ENCODE measurements at places on chromosomes 7 and 10.

DNA sequence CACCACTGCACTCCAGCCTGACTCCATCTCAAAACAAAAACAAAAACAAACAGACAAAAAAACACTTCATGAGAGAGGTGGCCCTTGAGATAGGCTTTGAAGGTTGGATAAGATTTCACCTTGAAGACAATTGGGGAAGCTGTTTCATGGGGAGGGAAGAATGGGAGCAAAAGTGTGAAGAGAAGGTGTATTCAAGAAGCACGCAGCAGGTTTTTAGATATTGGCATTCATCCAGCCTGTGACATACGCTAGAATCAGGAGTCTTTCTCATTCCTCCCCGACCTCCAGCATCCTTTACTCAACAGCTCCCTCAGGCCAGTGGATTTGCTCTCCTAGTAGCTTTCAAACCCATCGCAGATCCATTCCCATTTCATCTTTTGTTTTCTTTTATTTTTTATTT is 116.3 kb upstream of the FAM171A1 start:
- H3K27ac ChIP-seq = no peak overlapping the region
- no peaks in the 10 kb centered on the region for H3K36me3 ChIP-seq
- H3K27me3 ChIP-seq = peaks cover 53% of the 10 kb centered on the region
- no peak for DNase-seq
- no peak overlapping the region for H3K4me3 ChIP-seq
- H3K4me1 ChIP-seq = no peaks in the 10 kb centered on the region

- no peak overlapping the region for H3K4me3 ChIP-seq
- no peak for DNase-seq
- H3K27me3 ChIP-seq = no peaks in the 10 kb centered on the region
- H3K4me1 ChIP-seq = no peaks in the 10 kb centered on the region
- no peaks in the 10 kb centered on the region for H3K36me3 ChIP-seq
These were observed 45.7 kb downstream of the SEMA3C start for GRCh38 chr7:80873140-80873539.

DNA sequence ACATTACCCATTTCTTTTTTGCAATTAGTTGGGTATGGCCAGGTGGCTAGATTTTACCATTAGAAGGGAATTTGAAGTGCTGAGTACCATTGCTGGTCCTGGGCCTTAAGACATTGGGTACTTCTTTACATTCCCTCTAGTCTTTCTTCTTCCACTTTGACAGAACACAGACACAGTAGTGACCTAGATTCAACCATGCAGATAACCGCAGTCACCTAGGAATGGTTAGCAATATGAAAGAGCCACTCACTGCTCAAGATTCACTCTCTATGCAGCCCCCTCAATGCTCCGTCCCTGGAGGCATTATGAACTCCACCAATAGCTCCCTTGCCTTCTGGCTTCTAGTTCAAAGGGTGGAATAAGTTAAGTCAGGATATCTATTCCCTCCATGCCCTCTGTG is 16.2 kb upstream of the PON1 start:
- no peak overlapping the region for H3K27ac ChIP-seq
- peaks cover 10% of the 10 kb centered on the region for H3K27me3 ChIP-seq
- H3K4me3 ChIP-seq = no peak overlapping the region
- DNase-seq = no peak
- no peaks in the 10 kb centered on the region for H3K36me3 ChIP-seq

DNA sequence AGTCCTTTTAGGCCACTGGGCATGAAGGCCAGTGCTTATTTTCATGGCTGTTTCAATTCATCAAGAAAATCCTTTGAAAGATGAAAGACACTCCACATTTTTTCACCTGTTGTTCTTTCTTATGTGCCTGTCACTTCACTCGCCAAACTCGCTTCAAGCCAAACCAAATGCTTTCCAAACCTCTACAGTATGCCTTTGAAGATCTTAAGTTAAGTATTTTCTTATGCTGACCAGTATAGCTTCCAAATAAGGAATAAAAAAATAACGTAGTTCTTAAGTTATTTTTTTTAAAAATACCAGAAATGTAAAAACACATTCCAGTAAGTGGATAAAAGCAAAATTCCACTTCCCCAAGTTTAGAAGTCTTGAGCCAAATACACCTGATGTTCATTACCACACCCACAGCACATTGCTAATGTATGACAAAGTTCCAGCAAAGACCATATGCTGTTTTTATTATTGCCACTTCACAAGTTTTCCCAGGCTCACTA is 186.1 kb downstream of the MTERF1 start:
- no peaks in the 10 kb centered on the region for H3K36me3 ChIP-seq
- H3K4me1 ChIP-seq = no peaks in the 10 kb centered on the region
- DNase-seq = no peak
- H3K27me3 ChIP-seq = no peaks in the 10 kb centered on the region

GRCh38 chr7:47782792-47783191 is 165.5 kb downstream of the PKD1L1 start:
- no peaks in the 10 kb centered on the region for H3K36me3 ChIP-seq
- no peak overlapping the region for H3K27ac ChIP-seq
- peaks cover 14% of the 10 kb centered on the region for H3K27me3 ChIP-seq
- H3K4me1 ChIP-seq = no peaks in the 10 kb centered on the region
- no peak overlapping the region for H3K4me3 ChIP-seq
- DNase-seq = no peak

- DNase-seq = no peak
- peaks cover 13% of the 10 kb centered on the region for H3K4me1 ChIP-seq
- H3K4me3 ChIP-seq = no peak overlapping the region
- H3K36me3 ChIP-seq = peaks cover 2% of the 10 kb centered on the region
- peaks cover 7% of the 10 kb centered on the region for H3K27me3 ChIP-seq
These were observed 43.6 kb upstream of the GATAD1 start for GRCh38 chr7:92403760-92404074.

GRCh38 chr7:144822223-144822622 is 13.6 kb downstream of the TPK1 start:
- DNase-seq = no peak
- H3K27me3 ChIP-seq = no peaks in the 10 kb centered on the region
- H3K4me3 ChIP-seq = no peak overlapping the region
- H3K36me3 ChIP-seq = no peaks in the 10 kb centered on the region

DNA sequence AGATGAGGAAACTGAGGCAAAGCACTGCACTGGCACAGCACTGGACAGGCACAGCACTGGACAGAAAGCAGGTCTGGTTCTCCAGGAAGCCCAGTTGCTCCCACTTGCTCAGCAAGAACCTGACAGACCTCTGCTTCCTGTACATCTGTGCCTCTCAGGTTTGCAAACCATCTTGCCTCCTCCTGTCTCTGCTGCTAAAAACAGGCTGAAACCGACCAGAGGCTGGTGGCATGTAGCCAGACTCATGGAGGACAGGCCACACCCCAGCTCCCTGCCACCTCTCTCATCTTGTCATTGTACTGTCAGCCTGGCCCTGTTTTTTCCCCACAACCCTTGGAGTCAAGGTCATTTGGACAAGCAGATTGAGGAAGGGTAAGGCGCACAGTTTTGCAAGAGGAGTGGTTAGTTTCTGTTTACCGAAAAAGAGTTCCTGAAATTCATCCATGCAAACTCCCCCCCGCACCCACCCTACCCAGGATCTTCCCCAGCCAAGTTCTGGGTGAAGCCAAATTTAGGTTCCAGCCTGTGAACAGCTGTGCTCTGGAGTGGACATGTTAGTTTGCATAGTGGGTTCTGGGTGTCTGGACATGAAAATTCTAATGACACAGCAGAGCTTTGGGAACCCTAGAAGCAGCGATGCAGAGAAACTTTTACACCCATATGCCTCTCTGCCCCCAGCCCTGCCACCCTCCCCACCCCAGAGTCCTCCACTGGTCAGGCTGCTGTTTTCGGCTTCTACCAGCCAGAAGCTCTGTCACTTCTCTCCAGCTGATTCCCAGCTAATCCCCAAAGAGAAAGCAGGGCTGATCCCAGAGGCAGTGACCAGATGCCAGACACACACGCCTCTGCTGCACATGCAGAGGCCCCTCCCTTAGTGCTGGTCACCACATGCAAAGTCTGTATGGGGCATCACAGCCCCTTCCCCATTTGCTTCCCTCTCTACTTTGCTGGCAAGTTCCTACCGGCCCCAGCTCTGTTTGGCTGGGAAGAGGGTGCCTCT is 8.5 kb upstream of the C10orf105 start:
- no peaks in the 10 kb centered on the region for H3K27me3 ChIP-seq
- peak; percentile 47 for DNase-seq
- H3K27ac ChIP-seq = peak overlapping the region; percentile 94
- peaks cover 2% of the 10 kb centered on the region for H3K36me3 ChIP-seq
- peaks cover 55% of the 10 kb centered on the region for H3K4me1 ChIP-seq

GRCh38 chr7:158403013-158403821 is 184.4 kb downstream of the PTPRN2 start:
- no peak for DNase-seq
- no peaks in the 10 kb centered on the region for H3K4me1 ChIP-seq

- H3K36me3 ChIP-seq = no peaks in the 10 kb centered on the region
- no peak for DNase-seq
- peaks cover 11% of the 10 kb centered on the region for H3K27me3 ChIP-seq
- H3K4me1 ChIP-seq = peaks cover 9% of the 10 kb centered on the region
- H3K4me3 ChIP-seq = no peak overlapping the region
- no peak overlapping the region for H3K27ac ChIP-seq
These were observed 5.9 kb upstream of the CFAP69 start for GRCh38 chr7:90239050-90239449.

GRCh38 chr10:94683214-94684054 is at the start of gene CYP2C18:
Gene CYP2C18 (plus strand): TSS chr10:94683729. CDS start chr10:94683820, 91 bp downstream.
- H3K27me3 ChIP-seq = no peaks in the 10 kb centered on the region
- H3K36me3 ChIP-seq = no peaks in the 10 kb centered on the region
- no peak within 1 kb of the TSS for H3K27ac ChIP-seq
- H3K4me1 ChIP-seq = no peaks in the 10 kb centered on the region

- H3K27me3 ChIP-seq = peaks cover 15% of the 10 kb centered on the region
- no peak overlapping the region for H3K27ac ChIP-seq
- no peaks in the 10 kb centered on the region for H3K4me1 ChIP-seq
- no peak overlapping the region for H3K4me3 ChIP-seq
These were observed 570.7 kb downstream of the REEP3 start for GRCh38 chr10:64091897-64092296.

DNA sequence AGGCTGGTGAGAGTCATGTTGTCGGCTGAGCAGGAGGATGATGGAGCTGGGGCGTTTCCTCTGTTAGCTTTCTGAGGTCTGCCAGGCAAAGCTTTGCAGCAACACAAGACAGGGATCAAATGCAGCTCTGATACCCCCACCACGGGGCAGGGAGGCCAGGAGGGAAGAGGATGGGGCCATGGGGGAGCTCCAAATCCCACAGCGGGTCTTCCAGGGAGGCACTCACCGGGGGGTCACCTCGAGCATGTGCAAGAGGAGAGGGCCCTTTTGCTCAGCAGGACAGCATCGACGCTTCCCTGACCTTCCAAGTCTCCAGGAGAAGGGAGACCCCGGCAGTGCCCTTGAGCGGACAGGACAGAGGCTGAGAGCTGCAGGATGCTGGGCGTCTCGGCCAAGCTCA is 127.5 kb downstream of the WDR37 start:
- H3K36me3 ChIP-seq = no peaks in the 10 kb centered on the region
- H3K27me3 ChIP-seq = peaks cover 36% of the 10 kb centered on the region
- H3K4me3 ChIP-seq = no peak overlapping the region
- no peak for DNase-seq

GRCh38 chr10:93718937-93719725 is 16.7 kb upstream of the FRA10AC1 start:
- peaks cover 70% of the 10 kb centered on the region for H3K27me3 ChIP-seq
- no peaks in the 10 kb centered on the region for H3K36me3 ChIP-seq
- no peak for DNase-seq
- H3K4me1 ChIP-seq = peaks cover 9% of the 10 kb centered on the region
- no peak overlapping the region for H3K4me3 ChIP-seq

DNA sequence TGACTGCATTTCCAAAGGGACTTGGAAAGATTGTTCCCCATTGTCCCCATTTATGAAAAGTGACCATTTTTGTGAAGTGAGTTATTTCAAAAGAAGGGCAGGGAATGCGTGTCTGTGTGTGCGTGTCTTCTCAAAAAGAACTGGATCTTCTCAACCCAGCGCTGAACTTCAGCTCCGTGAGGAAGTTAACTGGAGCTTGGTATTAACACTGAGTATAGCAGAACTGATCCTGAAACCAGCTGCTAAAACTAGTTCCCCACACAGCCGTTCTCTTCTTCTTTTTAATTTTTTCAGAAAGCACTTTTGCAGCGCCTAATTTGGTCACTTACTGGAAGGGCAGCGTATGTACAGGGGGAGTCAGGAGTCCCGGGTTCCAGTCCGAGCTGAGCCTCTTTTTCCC is 45.8 kb upstream of the PLEKHA1 start:
- DNase-seq = no peak
- no peak overlapping the region for H3K4me3 ChIP-seq
- H3K4me1 ChIP-seq = no peaks in the 10 kb centered on the region

GRCh38 chr10:88624840-88625239 is 38.3 kb downstream of the LIPJ start:
- H3K36me3 ChIP-seq = no peaks in the 10 kb centered on the region
- H3K27me3 ChIP-seq = peaks cover 4% of the 10 kb centered on the region
- no peak overlapping the region for H3K27ac ChIP-seq
- H3K4me3 ChIP-seq = no peak overlapping the region

GRCh38 chr7:5448378-5449037 is 24.9 kb upstream of the TNRC18 start:
- H3K27ac ChIP-seq = no peak overlapping the region
- peaks cover 2% of the 10 kb centered on the region for H3K36me3 ChIP-seq
- peaks cover 2% of the 10 kb centered on the region for H3K4me1 ChIP-seq
- H3K27me3 ChIP-seq = no peaks in the 10 kb centered on the region
- no peak for DNase-seq

DNA sequence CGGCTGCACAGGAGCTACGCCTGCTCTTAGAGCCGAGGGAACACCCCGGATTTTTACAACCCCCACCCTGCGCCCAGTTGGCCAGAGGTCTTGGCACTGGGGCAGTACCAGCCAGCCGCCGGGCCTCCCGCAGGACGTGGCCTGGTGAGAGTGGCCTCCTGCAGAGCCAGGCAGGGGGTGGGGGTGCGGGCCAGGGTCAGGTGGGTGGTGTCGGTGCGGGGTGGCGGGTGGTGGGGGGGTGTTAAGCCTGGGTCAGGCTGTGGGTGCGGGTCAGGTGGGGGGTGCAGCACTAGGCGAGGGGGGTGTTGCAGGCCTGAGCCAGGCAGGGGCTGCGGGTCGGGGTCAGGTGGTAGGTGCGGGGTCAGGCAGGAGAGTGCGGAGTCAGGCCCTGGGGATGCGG is 647 bp downstream of the ECHS1 start:
- H3K27ac ChIP-seq = peak overlapping the region; percentile 49
- peak overlapping the region; percentile 90 for H3K4me3 ChIP-seq
- H3K27me3 ChIP-seq = no peaks in the 10 kb centered on the region
- no peak for DNase-seq

DNA sequence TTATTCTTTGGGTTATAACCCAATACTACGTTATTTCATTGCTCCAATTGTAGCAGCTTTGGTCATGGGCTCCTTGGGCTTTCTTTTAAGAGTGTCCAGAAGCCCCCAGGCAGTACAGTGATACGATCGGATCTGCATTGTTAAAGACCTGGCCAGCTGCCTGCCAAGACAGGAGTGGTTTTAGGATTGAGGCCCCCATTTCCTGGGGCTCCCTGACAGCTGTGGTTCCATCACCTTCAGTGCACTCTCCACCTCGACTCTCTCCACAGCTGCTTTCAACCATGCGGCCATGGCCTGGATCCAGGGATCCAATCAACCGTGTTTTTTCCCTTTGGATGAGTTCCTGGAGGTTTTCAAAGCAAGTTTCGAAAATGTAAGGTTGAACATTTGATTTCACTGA is 123.4 kb upstream of the BTBD16 start:
- H3K4me3 ChIP-seq = no peak overlapping the region
- DNase-seq = no peak
- H3K27me3 ChIP-seq = peaks cover 13% of the 10 kb centered on the region
- H3K4me1 ChIP-seq = no peaks in the 10 kb centered on the region
